ENCODE measurements at places on chromosomes 13 and 19.

- DNase-seq, result peak; percentile 52
These were observed 175.4 kb upstream of the RFC3 start for GRCh38 chr13:33642374-33643065.

- no peak for DNase-seq
These were observed 6.5 kb upstream of the CTXN1 start for GRCh38 chr19:7932276-7932929.

DNA sequence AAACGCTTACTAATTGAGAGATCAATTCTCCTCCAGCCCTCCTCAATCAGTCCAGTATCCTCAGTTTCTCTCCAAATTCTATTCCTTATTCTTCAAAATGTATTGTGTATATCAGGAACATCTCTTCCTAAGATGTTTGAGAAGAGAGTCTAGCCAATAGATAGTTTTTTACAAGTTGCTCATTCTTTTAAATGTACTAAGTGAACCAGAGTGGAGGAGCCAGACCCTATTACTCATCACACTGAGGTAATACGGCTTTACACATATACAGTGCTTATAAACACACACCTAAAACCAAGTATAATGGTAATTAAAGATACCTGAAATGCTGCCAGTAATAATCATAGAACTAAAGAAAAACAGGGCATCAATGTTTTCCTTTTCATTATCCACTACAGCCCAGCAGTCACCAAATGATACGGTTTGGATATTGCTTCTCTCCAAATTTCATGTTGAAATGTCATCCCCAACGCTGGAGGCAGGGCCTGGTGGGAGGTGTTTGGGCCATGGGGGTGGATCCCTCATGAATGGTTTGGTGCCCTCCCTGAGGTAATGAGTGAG, 45.2 kb upstream of the HMGB1 start:
- DNase-seq, result no peak

- DNase-seq, result no peak
These were observed 4.2 kb downstream of the GJA3 start for GRCh38 chr13:20156702-20157101.

GRCh38 chr19:15866636-15867035, 31.2 kb downstream of the CYP4F2 start:
- no peak for DNase-seq

DNA sequence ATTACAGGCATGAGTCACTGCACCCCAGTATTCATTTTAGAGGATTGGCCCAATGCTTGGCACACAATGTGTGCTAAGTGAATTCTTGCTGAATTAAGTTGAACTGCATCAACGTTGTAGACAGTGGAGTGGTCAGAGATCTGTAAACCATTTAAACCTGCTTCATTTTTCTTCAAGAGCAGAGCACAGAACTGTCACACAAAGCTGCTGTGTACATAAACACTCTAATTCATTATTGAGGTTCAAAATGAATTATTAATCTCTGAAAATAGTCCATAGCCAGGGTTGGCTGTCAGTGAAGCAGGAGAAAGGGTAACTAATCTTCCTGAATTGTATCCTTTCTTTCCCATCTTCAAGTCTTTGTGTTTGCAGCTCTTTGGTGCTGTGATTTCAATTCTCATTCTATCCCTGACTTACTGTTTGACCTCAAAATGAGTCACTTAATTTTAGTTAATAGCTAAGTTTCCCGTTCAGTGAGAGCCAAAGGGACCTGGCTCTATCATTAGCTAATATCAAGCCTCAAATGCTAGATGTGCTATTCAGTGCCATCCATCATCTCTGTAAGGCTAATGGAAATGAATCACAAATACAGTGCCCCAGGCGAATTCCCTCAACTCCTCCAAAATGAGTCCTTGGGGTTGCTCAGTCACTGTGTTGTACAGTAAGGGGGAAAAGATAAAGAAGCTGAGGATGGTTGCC, 77.0 kb upstream of the TSC22D1 start:
- DNase-seq, result no peak

DNA sequence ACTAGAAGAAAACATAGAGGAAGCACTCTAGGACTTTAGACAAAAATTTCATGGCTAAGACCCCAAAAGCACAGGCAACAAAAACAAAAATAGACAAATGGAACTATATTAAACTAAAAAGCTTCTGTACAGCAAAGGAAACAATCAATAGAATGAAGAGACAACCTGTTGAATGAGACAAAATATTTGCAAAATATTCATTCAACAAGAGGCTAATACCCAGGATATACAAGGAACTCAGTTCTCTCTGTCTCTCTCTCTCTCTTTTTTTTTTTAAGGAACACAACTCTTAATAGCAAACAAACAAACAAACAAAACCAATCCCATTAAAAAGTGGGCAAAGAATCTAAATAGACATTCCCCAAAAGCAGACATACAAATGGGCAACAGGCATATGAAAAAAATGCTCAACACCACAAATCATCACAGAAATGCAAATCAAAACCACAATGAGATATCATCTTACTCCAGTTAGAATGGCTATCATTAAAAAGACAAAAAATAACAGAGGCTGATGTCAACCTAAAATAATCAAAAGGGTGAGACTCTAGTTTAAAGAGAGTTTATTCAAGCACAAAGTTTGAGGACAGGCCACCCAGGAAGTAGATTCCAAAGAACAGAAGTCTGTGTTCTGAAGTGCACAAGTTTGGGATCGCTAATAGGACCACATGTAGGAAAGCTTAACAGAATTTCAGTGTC, 27.1 kb upstream of the SLC7A9 start:
- DNase-seq, result no peak

GRCh38 chr19:43847246-43847645, 20.1 kb downstream of the ZNF283 start:
- DNase-seq, result no peak
